RKO (cell line): ENCODE measurements at places on chromosomes 3 and 15.

DNA sequence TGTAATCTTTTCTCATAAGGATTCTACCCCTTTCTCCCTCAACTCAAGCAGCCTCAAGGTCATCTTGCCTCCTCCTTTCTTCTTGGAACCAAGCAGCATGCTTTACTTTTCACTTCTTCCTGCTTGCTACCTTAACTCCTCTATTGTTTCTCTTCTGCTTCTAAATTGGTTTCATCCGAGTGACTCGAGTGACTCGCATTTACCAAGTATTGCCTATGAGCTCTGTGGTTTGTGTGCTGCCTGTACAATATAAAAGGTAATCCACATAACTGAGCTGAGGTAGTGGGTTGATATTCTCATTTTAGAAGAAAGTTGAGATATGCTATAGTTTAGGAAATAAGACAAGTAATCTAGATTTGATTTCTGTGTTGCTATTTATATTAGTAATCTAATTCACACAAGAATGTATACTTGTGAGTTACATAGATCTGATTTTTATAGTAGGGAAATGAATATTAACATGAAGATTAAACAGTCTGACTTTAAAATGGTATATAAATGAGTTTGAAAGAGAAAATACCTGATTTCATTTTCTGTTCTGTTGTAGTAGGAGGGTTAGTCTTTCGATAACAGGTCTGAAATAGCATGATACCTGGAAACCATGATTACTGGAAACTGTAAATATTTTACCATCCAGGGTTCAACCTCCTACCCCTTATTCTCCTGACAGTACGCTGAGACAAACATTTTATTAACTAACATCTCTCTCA lies 5.5 kb downstream of the HHLA2 start:
- DNase-seq, result no peak

DNA sequence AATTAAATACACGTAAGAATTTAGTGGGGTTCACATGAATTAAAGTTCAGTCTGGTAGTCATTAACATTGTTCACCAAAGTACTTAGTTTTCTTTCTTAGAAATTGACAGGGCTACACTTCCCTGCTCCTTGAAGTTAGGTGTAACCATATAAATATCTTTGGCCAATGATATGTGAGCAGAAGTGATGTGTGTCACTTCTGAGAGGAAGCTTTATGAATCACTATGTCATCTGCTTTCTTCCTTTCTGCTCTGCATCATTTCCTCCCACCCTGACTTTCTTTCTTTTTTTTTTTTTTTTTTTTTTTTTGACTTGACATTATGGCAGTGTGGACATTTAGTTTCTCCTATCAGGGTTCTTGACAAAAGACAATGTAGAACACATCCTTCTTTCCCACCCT lies 156.2 kb upstream of the COL8A1 start:
- DNase-seq, result peak; percentile 45

GRCh38 chr3:119644481-119644880 lies 15.9 kb downstream of the POPDC2 start:
- no peak for DNase-seq

DNA sequence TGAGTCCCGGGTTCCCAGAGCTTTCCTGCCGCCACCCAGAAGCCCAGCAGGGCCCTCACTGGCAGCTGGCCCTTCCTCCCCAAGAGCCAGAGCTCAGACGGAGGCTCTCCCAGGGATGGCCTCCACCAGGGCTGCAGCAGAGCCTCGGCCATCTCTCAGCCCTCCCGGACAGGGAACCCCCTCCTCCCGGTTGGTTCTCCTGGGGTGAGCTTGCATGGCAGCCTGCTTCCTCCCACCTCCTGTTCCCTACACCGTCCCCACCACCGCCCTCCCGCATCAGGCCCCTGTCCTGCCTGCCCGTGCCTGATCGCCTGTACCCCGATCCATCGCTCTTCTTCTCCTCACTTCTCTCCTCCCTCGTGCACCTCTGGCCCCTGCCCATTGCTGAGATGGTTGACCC lies 24.1 kb upstream of the MUC4 start:
- no peak for DNase-seq

GRCh38 chr3:63450634-63451363 lies 172.7 kb downstream of the SYNPR start:
- peak; percentile 46 for DNase-seq

- DNase-seq, result no peak
Measured at GRCh38 chr3:62220616-62221015, 152.7 kb downstream of the FEZF2 start.

GRCh38 chr15:72136170-72137051 lies 18.2 kb downstream of the SENP8 start:
- DNase-seq, result no peak

DNA sequence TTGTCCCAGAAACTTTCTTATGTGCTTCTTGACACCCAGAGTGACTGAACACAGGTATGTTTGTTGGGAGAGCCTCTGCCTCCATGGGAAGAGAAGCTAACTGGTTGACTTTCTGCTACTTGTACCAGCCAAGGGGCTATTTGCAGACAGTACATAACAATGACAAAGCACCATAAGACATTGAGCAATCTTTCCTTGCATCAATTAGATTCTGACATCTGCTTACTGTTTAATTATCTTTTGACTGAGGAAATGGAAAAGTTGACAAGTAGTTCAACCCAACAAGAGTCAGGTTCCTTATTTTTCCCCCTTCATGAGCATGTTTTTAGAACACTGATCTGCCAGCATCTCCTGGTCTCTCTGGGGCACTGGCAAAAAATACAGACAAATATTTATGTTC lies 157.7 kb downstream of the RPLP1 start:
- DNase-seq, result no peak

- no peak for DNase-seq
Measured at GRCh38 chr3:138458774-138459499, 24.5 kb downstream of the ESYT3 start.

- no peak for DNase-seq
Measured at GRCh38 chr3:143428294-143428693, 308.7 kb downstream of the CHST2 start.

DNA sequence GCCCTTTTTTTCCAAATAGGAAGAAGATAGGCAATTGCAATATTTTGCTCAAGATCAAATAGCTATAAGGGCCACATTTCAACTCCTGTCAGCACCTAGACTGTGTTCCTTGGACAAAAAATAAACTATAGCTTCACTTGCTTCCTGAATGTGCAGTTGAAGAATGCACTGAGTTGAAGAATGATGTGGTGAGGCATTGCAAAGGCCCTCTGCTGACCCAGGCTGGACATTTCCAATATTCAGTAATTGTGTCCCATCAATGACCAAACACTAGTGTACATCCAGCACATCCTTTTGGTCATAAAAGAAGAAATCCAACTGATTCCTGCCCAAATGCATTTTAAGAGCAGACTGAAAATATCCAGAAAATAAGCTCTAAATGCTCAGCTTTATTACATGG lies 424.8 kb upstream of the TGFBR2 start:
- DNase-seq, result no peak

DNA sequence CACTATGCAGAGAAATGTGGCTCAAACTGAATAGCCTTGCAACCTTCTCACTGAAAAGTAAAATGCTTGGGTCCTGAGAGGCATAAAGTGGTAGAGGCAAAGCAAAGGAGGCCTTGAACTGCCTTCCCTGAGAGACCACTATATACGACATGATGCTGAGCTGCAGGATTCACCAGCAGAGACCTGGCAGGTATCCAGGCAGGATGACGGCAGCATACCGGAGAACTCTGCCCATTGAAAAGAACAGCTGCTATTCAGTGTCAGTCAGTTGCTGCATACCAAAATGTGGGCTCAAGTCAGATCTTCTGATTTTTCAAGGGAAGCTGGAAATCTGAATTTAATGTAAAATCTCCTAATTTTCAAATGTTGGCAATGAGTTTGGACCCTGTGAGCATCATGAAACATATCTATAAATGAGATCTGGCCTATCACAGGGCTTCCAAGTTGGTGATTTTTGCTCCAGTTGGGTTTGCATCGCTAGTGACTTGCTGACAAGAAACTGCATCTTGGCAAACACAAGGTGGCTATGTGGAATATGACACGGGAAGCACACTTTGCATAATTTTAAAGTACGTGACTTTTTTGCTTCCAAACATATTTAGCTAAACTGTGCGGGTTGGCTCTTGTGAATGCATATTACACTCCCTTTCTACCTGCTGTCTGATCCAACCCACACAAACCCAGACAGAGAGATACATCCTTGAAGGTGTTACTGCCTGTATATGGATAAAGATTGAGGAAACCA lies 529.0 kb downstream of the AGBL1 start:
- DNase-seq, result no peak

DNA sequence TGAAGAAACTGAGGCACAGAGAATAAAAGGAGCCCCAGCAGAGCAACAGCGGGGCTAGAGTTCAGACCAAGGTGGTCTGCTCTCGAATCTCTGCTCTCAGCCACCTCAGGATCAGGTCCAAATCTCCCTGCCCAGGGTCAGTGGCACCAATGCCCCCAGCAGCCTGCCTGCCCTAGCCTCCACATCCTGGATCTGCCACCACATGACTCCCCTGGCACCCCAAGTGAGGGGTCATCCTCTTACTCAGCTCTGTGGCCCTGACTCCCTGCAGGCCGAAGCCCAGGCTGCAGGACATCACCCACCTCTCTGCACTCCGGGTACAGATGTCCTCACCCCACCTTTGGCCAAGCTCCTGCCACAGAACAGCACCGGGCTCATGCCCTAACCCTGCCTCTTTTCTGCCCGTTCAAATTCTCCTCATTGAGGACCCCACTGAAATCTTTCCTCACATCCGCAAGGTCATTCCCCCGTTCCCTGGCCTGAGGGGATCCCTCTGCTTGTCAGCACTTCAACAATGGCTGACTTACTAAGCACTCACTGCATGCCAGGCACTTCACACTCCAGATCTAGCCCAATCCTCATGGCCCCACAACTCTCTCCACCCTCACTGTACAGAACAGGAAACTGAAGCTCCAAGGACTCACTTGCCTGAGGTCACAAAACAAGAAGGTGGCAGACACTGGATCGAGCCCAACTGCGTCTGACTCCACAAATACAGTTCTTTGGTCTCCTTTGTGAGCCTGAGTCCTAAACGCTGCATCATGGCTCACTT lies 4.3 kb downstream of the PPIB start:
- no peak for DNase-seq

DNA sequence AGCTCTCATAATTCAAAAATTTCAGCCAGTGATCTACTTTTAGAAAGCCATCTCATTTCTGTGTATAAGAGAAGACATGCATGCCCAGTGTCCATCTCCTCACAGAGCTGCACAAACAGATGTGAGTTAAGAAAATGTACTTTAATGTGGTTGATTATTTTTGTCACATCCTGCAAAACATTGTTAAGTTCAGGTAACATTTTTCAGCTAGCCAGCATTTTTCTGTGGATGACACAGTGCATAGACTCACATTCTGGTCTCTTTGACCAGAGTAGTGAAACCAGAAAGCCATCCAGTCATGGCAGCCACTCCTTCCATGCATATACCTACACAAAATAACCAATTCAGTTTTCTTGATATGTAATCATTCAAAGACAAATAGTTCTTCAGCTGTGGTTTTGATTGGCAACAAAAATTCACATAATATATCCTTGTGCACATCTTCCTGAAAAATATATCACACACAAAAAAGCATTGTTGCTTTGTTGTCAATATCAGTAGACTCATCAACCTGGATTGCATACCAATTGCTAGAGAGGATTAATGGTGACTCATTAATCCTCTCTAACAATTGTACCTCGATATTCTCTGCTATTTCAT lies 2.1 kb upstream of the PLSCR1 start:
- no peak for DNase-seq

DNA sequence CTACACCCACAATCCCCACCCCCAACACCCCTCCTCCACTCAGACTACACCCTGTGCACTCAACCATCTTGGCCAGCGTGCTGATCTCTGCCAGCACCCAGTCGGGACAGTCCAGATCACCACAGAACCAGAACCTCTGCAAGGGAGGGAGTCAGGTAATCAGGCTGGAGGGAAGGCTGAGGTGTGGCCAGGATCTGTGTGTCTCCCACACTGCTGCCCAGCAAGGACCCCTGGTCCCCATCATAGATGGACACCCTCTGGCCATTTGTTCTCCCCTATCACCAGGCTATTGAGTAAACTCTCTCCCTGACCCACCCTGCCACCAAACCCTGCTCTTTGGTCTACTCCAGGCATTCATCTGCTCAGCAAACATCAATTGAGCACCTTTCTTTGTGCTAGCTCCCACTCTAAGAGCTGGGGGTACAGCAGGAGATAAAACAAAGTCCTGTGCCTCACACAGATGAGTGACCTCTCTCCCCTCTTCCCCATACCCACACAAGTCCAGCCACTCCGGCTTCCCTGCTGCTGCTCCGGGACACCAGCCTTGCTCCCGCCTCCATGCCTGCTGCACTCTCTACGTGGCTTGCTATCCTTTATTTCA lies 134.8 kb downstream of the TBC1D2B start:
- DNase-seq, result no peak

GRCh38 chr3:151599103-151599672 lies 134.5 kb upstream of the AADACL2 start:
- DNase-seq, result no peak

DNA sequence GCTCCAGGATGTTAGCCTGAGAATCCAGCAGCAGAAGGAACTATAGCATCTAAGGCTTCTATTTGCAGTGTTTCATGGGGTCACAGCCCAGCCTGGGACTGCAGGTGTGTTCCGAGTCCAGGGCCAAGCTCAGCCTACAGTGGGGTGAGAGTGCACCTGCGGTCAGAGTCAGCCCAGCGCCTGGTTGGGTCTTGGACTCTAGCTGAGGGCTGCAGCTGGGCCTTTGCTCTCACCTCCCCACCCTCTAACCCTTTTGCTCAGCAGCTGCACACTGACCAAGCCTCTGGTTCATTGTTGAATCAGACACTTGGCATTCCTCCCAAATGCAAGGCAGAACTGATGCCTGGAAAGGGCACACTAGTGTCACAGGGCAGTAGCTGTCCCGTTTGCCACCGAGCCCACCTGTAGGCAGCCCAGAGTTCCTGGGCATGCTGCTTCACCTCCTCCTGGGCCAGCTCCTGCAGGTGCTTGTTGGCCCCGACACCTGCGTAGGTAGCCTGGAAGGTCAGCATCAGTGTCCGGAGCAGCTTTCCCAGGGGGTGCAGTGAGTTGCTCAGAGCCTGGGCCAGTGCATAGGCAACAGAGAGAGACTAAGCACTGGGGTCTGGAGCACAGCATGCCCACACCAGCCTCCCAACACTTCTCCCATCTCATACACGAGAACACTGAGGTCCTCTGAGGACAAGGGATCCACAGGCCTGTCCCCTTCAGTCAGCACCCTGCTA lies 17.5 kb downstream of the ALS2CL start:
- peak; percentile 55 for DNase-seq

- DNase-seq, result no peak
Measured at GRCh38 chr3:80159990-80160506, 392.2 kb upstream of the ROBO1 start.

- DNase-seq, result no peak
Measured at GRCh38 chr3:26989037-26989436, 366.5 kb downstream of the LRRC3B start.

- no peak for DNase-seq
Measured at GRCh38 chr3:143321058-143321769, 201.6 kb downstream of the CHST2 start.

DNA sequence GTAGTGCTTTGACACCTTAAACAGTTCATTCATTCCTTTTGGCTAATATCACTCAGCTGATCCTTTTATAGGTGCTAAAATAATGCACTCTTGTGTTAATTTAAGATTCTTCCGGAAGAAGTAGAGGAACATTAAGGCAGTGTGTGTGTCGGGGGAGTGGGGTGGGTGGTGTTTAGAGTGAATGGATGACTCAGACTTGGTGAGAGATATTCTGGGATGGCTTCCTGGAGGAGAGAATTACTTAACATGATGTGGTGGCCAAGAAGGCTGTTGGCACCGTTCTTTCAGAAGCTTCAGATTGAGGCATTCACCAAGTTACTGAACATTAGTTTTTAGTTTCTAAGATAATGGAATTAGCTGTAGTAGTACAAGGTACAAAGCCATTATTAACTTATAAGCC lies 125.6 kb upstream of the ROPN1 start:
- no peak for DNase-seq
